Hepatic stellate cell (primary cell): ENCODE measurements at places on chromosomes 12 and 14.

GRCh38 chr14:59356767-59357166 lies 108.4 kb downstream of the GPR135 start:
- DNase-seq: no peak

GRCh38 chr14:44030831-44031383 lies 476.2 kb downstream of the FSCB start:
- DNase-seq: no peak

- DNase-seq: no peak
Observed at GRCh38 chr14:61566537-61567225, 128.6 kb upstream of the HIF1A start.

DNA sequence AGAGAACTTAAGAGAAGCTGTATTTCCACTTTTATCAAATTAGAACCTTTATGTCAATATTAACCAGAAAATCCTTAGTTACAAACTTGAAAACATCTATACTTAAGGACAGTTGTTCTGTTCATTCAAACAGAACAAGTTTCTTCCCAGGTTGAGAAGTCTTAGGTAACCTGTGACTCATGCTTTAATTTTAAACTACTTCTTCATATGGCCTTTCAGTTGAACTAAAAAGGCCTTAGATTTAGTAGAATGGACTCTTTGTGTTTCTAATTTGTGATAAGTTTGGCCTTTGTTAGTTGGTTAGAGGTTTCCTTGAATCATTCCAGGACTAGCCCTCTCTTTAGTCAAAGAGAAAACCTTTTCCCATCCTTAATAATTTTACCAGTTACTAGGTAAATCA lies 274.2 kb downstream of the FUT8 start:
- DNase-seq: no peak

- DNase-seq: no peak
Observed at GRCh38 chr12:23375621-23376020, 573.8 kb downstream of the SOX5 start.

- no peak for DNase-seq
Observed at GRCh38 chr12:6461401-6462233, 8.9 kb downstream of the VAMP1 start.

- DNase-seq: peak; percentile 20
Observed at GRCh38 chr12:45284096-45284901, 68.4 kb downstream of the ANO6 start.

DNA sequence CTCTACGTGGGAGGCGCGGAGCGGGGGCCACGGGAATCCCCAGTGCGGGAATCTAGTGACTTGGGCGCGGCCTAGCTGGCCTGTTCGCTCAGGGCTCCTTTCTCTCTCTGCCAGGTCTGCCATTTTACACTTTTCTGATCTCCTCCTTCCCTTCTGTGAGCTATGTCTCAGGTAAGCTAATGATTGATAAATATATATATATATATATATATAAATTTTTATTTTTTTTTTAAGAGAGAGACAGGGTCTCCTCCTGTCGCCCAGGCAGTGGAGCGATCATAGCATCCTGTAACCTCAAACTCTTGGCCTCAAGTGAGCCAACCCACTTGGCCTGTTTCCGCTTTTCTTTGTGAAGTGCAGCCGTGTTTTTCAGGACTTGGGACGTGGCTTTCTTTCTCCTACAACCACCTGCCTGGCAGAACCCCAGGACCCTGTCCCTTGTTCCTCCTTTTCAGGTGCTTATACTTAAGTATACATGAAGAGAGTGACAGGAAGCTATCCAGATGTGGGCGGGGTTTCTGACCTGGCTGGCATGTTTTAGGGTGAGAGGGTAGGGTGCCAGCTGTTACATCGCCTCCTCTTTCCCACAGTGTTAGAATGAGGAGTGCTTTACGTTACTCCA lies 547 bp downstream of the ZNF140 start:
- DNase-seq: no peak

DNA sequence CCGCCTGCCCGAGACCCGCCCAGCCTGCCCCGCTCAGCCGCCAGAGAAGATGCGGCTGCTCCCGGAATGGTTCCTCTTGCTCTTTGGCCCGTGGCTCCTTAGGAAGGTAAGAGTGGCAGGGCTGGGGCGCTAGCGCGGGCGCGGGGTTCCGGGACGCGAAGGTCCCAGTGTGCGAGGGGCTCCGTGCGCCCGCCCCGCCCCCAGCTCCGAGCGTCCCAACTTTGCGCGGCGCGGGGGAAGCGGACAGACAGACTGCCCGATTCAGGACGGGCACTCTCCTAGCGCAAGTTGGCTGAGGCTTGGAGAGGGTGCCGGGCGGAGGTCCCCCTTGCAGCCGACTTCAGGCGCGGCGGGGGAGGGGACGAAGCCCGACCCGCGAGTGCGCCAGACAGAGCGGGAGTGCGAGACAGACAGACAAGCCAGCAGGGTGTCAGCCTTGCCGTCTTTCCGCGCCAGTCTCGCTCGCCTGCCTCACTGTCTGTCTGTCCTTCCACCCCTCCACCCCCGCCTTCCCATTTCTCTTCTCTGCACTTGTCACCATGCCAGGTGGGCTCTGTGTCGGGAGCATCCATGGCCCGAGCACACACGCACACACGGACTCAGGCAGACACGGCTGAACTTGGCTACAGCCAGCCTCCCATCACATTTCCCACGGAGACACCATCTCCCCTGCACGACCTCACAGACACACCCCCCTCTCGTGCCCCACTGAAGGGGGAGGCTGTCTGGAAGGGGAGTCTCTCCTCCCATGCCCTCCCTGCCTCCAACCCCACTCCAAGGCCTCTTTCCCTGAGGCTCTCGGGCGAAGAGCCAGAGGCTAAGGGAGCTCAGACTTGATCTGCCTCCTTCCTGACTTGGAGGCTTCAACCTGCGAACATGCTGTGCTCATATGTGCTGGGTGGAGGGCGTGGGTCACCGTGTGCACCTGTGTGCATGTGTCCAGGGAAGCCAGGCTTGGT lies 606 bp downstream of the NXPH4 start:
- DNase-seq: peak; percentile 47
